ENCODE measurements at places on chromosomes 4 and X. TPM values are rescaled to one million over a fixed set of nuclear protein-coding genes. Genes with fewer than 3 reads are reported as not detected.
A peak's percentile ranks its signal among the peaks of the same experiment; 100 is the strongest.

DNA sequence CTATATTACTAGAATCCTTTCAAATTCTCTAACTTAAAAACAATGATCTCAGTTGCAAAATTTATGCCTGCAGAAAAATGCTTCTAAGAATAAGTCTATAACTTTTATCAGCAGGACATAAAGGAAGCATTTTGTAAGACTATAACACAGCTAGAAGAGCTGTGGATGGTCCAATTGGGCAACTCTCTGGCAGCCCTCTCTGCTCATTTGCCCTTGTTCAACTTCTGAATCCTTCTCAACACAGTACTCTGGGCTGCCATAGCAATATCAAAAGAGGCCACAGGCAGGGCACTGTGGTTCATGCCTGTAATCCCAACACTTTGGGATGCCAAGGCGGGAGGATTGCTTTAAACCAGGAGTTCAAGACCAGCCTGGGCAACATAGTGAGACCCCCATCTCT, 88.5 kb downstream of the MID1 start:
- DNase-seq = no peak

The DIAPH2 gene
- 16.8 TPM for polyA plus RNA-seq

GRCh38 chrX:154735695-154736393, 15.0 kb downstream of the GAB3 start:
- DNase-seq = peak; percentile 38

GRCh38 chrX:2351321-2351720, 149.5 kb downstream of the DHRSX start:
- DNase-seq = peak; percentile 21

GRCh38 chr4:77202491-77202890, 45.5 kb downstream of the CCNG2 start:
- peak; percentile 53 for DNase-seq

DNA sequence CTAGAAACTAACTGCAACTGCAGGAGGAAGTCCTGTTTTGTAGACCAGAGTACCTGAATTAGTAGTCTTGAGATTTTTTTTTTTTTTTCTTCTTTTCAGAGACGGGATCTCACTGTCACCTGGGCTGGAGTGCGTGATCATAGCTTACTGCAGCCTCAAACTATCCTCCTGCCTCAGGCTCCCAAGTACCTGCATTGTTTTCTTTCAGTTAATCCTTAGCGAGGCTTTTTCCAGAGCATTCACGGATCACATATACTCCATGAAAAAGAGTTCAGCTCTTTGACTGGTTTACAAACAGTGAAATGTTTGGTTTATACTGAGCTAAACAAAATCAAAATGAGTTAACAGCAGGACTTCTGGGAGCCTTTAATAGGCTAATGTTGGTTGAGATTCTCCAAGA, 45.8 kb downstream of the KLHL15 start:
- DNase-seq = no peak

DNA sequence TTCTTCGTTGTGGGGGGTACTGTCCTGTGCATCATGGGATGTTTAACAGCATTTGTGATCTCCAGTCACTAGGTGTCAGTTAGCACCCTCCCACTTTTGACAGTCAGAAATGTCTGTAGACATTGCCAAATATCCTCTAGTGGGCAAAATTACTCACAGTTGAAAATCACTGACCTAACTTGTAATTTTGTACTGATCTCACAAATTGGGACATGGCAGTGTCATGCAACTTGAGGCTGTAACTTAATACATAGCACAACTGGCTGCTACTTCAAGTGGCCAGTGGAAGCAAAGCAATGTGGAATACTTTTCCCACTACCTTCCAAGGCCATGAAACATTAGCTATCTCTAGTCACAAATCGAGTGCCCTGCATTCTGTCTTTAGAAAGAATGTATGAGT, 23.2 kb upstream of the TSPAN7 start:
- no peak for DNase-seq

The RTL5 gene
- polyA plus RNA-seq = 1.5 TPM

The ACSL4 gene
- polyA plus RNA-seq = 30.2 TPM

- DNase-seq = no peak
These were observed 454.4 kb upstream of the ATOH1 start for GRCh38 chr4:93373893-93374860.

DNA sequence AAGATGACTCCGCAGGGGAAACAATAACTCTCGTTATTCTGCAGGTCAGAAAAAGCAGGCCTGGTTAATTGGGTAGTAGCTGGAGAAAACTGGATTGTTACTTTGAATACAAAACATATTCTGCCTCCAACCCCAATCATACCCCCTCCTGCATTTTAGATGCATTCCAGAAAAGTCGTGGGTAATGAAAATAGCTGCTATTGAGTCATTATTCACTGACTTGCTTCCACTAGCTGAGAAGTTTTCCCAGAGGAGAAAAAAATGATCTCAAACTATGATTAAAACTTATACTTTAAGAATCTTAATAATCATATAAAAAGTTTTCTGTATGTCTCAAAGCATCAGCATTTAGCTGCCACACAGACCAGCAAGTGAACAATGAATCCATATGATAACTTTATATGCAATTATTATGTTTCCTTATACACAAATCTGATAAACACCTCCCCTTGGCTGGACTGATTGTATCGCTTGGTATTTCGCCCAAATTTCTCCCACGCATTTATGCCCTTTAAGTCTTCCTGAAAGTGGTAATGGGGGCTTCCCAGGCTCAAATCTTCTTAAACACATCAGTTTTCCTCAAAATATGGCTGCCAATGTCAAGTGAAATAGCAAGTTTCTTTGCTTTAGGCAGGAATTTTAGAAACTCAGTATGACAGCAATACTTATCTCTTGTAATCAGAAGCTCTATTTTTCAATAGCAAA, 181.0 kb downstream of the LDB2 start:
- no peak for DNase-seq

The G6PD gene
- 12.8 TPM for polyA plus RNA-seq

The IGSF1 gene
- polyA plus RNA-seq = 7.1 TPM

DNA sequence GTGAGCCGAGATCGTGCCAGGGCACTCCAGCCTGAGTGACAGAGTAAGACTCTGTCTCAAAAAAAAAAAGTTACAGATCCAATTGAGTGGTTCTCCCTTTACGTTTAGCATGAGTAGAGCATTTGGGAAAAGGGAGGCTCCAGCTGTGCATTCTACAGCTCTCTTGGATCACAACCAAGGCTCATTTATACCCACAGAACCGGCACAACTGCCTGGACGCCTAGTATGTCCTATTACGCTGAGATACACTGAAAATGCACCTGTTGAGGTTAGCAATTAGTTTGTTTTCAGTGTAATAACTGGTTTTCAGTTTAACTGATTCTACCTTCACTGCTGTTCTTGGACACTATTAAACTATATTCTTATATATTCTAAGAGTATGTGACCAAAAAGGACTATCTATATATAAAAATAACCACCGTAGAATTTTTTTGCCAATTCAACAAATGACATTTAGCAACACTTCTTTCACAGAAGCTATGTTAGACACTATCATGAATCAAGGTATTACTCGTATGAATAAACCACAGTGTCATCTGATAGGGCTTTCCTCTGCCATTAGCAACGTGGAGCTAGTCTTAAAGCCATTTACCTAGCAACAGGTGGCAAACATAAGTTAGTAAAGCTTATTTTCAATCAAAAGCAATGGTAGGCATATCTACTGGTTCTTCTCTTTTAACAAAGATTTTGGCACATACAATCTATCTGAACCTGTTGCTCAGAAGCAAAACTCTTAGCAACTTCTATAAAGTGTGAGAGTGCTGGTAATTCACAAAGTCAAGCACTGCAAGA, 3.6 kb downstream of the OTUD4 start:
- no peak for DNase-seq

The TGIF2LX gene
- not detected for polyA plus RNA-seq

DNA sequence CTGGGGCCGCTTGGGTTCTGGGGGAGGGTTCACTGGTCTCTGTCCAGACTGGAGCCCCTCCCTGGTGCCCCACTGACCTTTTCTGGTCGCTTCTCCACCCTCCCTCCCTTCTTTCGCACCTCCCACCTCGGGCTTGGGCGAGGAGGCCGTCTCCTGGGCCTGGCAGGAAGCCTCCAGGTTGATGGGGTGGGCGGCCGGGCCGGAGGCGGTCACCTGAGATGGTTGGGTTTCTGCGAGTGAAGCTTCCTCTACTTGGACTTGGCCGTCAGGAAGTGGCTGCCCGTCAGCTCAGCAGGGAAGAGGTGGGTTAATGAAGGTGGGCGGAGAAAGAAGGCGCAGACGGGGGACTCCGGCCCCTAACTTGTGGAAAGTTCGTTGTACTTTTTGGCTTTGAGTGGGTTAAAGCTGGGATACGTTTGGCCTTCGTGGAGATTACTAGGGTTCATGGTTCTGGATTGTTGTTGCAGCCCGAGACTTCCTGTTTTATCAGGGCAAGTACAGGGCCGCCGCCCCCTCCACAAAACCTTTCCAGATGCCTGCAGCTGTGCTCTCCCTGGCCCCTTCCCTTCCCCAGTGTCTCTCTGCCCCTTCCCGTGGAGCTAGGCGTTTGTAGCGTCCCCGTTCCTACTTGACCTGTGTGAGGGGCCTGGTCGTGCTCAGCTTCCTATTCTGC, 1.2 kb downstream of the AKAP17A start:
- peak; percentile 50 for DNase-seq

- DNase-seq = no peak
These were observed 139.4 kb upstream of the BOD1L1 start for GRCh38 chr4:13766761-13767540.

The DUSP21 gene
- polyA plus RNA-seq = not detected

GRCh38 chr4:164212134-164212533, 541.8 kb upstream of the SMIM31 start:
- no peak for DNase-seq

GRCh38 chr4:173191623-173192041, 23.0 kb downstream of the GALNT7 start:
- DNase-seq = peak; percentile 29

- DNase-seq = no peak
These were observed 62.3 kb upstream of the SMARCA5 start for GRCh38 chr4:143451186-143451585.

DNA sequence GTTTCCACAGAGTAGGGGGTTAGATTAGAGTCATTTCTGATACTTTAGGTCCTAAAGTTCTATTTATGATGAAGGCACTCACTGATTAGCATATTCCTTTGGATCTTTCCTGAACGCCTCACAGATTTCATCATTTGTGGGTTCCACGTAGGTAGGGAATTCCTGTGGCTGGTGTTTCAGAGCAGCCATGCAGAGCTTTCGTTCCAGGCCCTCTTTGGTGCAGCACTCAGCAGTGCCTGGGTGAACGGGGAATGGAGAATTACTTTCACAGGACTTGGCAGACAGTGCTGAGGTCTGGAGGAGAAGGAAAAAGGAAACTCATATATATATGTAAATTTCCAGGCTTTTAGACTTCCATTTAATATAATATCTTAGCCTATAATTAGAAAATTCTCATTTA, 18.5 kb downstream of the GC start:
- DNase-seq = no peak

All from hepatocyte (in vitro differentiated cells).